GM04503 (cell line): ENCODE measurements at places on chromosomes 6 and 20.

- DNase-seq: no peak
These were observed at the start of gene BEND6 for GRCh38 chr6:56954403-56955170. TSS of gene BEND6 (plus strand) at chr6:56955107. CDS start at chr6:56981811, 26,704 bp downstream.

GRCh38 chr6:144749263-144749662 is 464.1 kb downstream of the UTRN start:
- no peak for DNase-seq

GRCh38 chr6:25176466-25176865 is 102.7 kb upstream of the CARMIL1 start:
- DNase-seq: no peak

- no peak for DNase-seq
These were observed 488.3 kb downstream of the CDH26 start for GRCh38 chr20:60446267-60447111.

- no peak for DNase-seq
These were observed at the start of gene ETV7 for GRCh38 chr6:36387440-36388303. TSS of gene ETV7 (minus strand) at chr6:36387669. CDS start at chr6:36387541, 128 bp downstream.

DNA sequence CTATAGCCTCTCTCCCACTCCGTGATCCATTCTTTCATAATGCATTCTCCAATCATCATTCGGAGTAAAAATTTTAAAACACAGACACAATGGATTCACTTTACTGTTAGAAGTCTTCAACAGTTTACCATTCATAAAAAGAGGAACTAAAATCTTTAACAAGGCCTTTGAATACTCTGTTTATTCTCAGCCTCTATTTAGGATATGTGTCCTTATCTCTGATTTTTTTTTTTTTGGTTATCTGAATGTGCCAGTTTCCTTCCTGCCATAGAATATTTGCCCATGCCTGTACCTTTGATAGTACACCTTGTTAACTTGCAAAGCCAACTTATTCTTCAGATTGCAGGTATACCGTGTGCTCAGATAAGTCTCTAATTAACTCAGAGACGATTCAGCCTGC is 11.1 kb downstream of the CRISP1 start:
- no peak for DNase-seq

GRCh38 chr6:4352322-4352669 is 216.9 kb upstream of the ECI2 start:
- no peak for DNase-seq

DNA sequence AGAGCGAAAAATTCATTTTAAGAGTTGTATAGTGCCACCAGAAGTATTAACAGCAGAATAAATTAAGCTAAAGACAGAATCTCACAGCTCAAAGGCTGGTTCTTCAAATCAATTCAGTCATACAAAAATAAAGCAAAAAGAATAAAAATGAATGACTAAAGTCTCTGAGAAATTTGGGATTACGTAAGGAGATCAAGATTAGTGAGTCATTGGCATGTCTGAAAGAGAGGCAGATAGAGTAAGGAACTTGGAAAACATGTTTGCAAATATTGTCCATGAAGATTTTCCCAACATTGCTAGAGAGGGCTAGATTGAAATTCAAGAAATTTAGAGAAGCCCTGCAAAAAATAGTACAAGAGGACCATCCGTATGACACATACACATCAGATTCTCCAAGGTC is 1413.9 kb upstream of the ADGRB3 start:
- DNase-seq: no peak

DNA sequence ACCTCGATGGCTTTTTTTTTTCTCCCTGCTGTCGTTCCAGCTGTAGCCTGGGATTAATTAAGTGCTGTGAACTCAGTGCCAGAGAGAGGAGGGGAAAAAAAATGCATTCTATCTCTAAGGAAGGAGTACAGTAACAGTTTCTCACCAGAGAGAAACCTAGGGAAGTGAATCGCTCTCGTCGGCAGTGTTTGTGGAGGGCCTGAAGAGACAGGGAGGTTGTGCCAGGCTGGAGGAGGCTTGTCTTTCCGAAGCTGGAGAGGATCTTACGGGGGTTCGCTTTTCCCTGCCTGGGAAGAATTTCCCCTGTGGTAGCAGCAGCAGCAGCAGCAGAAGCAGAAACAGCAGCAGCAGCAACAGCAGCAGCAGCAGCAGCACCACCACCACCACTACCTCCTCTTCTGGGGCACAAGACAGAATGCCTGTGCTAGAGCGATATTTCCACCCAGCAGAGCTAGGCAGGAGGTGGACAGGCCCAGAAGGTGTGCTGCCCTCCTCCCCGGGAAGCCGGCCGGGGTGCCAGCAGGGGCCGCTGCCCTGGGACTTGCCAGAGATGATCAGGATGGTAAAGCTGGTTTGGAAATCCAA is 186.5 kb downstream of the PDE7B start:
- no peak for DNase-seq

GRCh38 chr6:32177183-32177787 is 920 bp upstream of the RNF5 start:
- no peak for DNase-seq

DNA sequence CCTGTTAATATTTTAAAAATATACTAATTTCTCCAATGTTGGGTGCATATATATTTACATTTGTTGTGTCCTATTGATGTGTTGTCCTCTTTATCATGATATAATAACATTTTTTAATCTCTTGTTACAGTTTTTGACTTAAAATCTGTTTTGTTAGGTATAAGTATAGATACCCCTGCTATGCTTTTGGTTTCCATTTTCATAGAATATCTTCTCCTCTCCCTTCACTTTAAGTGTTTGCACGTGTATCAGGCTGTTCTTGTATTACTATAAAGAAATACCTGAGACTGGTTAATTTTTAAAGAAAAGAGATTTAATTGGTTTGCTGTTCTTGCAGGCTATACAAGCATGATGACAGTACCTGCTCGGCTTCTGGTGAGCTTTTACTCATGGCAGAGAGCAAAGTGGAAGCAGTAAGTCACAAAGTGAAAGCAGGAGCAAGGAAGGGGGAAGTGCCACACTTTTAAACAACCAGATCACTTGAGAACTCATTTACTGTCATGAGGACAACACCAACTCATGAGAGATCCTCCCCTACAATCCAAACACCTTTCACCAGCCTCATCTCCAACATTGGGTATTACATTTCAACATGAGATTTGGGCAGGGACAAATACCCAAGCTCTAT is 340.5 kb upstream of the SYNCRIP start:
- DNase-seq: no peak

GRCh38 chr20:52150440-52151258 is 40.9 kb downstream of the ZFP64 start:
- DNase-seq: peak; percentile 3

- DNase-seq: no peak
These were observed 102.2 kb downstream of the RTN4IP1 start for GRCh38 chr6:106527117-106527516.

DNA sequence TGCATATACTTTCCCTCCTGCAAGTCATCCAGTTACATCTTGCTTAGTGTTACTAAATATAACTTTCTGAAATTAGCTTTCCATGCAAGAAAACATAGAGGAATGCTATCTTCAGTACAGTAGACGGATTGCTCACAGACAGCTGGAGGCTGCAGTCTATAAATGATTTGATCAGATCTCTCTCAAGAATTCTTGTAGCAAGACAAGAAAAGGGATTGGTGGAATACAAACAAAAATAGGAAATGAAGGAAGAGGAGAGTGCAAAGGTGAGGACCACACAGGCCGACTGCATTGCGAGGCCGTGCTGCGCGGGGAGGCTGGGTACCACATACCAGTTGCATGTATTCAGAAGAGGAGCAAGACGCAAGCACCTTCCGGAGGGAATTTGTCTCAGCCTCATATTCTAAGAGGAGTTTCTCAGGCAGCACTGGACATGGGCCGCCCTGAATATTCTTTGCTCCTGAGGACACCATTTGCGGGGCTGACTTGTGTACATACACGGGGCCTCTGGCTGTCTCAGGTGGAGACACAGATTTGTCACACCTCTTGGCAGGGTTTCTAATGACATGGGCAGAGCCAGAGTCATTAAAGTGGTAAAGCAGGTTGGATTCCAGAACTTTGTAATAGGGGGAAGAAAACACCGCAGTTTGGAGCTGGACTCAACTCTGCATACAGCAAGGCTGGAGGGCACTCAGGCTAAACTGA is 22.7 kb upstream of the KIF25 start:
- no peak for DNase-seq

DNA sequence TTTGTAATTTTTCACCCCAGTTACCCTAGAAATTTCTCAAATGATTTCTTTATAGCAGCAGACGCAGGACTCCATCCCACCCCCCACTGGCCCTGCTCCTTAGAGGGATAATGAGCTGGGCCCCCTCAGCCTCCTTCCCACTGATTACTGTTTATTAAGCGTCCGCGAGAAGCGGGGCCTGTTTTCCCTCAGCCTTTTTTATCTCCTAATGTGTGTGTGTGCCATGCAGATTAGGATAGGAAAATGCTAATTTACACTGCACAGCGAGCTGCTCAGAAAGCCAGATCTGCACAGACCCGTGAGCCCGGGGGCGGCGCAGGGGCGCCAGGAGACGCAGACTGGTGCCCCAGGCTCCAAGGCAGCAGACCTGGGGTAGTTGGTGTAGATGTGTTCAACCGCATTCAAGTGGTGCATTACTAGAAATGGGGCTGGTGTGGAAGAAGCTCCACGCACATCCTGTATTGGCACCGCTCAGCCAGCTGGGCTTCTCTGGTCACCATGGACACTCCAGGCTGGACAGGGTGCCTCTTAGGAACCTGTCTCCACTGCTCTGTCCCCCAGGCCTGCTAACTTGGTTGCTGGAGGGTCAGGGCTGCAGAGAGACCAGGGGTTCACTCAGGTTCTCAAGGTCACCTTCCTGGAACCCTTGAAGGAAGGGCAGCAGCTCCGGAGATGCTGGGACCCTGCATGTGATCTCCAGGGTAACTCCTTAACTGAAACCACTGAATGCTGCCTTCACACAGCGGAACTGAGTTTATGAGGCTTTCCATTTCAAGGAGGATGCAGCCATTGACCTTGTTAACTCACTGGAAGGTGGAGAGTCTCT is 256.3 kb downstream of the ERMARD start:
- no peak for DNase-seq

DNA sequence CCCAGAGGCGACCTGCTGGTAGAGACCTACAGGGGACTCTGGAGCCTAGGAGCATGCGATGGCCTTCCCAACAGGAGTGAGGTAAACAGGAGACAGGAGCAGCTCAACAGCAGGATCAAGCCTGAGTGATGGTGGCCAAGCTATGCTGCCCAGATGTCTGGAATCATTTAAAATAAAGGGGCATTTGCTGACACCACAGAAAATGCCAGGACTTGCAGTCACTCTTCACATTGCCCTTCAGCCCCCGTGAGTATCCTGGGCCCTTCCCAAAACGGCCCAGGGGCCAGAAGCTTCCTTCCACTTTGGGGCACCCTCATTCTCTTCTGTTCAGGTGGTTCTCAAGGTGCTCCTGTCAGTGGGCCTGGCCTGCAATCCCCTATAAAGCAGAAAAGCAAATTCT is 23.2 kb downstream of the INSM1 start:
- no peak for DNase-seq

GRCh38 chr6:36755435-36756348 is 58.1 kb downstream of the RAB44 start:
- DNase-seq: no peak

DNA sequence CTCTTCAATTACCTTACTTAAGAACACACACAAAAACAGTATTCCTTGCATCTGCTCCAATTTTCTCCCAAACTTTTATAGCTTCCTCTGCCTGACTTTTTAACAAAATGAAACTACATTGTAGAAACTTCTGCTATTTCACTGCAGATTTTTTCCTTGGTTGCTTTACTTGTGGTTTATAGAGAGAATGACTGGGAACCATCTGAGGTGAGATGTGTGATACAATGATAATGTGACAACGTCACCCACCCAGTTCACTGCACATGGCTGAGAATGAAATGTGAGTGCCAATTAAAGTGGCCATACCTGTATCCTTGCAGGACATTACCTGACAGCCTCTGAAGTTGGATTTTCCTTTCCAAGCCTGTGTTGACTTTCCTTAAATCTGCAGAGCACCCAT is 258.4 kb downstream of the CD83 start:
- no peak for DNase-seq

- DNase-seq: no peak
These were observed 62.3 kb downstream of the RIPOR3 start for GRCh38 chr20:50628853-50629669.

DNA sequence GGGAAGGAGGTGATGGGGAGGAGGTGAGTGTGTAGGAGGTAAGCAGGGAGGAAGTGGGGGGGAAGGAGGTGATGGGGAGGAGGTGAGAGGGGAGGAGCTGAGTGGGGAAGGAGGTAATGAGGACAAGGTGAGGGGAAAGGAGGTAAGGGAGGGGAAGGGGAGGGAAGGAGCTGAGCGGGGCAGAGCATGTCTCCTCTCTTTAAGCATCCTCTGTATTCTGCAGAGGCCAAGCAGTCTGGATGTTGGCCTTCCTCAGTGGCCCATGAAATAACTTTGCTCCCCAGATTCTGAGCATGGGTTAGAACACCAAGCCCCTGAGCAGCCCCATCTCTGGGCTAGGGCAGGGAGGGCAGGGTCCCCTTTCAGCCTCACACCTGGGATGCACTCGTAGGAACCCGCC is 84.6 kb downstream of the EDN3 start:
- DNase-seq: no peak

DNA sequence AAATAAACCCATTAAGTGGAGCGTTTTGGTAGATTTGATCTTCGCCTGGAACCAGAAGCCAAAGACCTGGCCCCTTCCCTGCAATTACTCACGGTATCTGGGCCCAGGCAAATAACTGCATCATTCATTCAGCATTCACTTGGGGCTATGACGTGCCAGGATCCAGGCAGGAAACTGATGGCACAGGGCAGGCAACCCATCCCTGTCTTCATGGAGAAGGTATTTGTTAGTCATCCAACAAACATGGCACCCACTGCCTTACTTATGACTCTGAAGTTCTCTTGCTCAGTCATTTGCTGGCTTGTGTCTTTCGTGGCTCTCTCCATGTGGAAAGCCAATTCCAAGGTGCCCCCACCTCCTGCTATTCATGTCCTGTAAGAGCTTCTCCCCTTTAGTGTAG is 232.4 kb downstream of the BMP7 start:
- DNase-seq: no peak

GRCh38 chr20:23358923-23359593 is 2.9 kb upstream of the GZF1 start:
- no peak for DNase-seq

GRCh38 chr6:89122625-89123024 is 4.8 kb upstream of the SRSF12 start:
- no peak for DNase-seq

DNA sequence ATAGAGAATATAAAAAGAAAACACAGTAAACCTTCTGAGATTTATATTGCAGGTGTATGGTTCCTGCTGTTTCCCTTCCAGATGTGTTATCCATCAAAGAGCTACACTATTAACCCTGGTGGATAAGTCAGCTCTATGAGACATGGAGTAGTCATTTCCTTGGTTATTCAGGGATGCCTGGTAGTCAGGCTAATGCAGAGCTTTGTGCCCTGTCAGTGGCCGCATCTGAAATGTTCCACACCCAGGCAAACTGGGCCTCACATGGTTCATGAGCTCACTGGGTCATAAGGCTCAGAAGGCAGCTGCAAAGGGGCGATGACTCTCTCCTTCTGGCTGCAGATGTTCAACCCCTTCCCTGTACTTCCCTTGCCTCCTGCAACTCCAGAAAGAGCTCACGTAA is 473.6 kb downstream of the EPHA7 start:
- no peak for DNase-seq

GRCh38 chr20:17494201-17494600 is 37.0 kb downstream of the BFSP1 start:
- no peak for DNase-seq

GRCh38 chr6:106411643-106412200 is 51.2 kb downstream of the CRYBG1 start:
- DNase-seq: no peak

GRCh38 chr6:13397359-13398068 is 69.2 kb upstream of the TBC1D7 start:
- DNase-seq: no peak

- peak; percentile 97 for DNase-seq
These were observed 76.7 kb downstream of the RNF182 start for GRCh38 chr6:14001329-14002012.

GRCh38 chr20:5508044-5508443 is 191.3 kb upstream of the PROKR2 start:
- no peak for DNase-seq
